Stimulated activated CD4-positive, alpha-beta T cell treated with anti-CD3 and anti-CD28 coated beads, Interleukin-15, amount 100 ng/mL, for 1 hour (primary cell): ENCODE measurements at places on chromosomes 1 and 21.
A peak's percentile ranks its signal among the peaks of the same experiment; 100 is the strongest.

- no peak for DNase-seq
Measured at GRCh38 chr1:78833491-78833890, 173.0 kb downstream of the ADGRL4 start.

DNA sequence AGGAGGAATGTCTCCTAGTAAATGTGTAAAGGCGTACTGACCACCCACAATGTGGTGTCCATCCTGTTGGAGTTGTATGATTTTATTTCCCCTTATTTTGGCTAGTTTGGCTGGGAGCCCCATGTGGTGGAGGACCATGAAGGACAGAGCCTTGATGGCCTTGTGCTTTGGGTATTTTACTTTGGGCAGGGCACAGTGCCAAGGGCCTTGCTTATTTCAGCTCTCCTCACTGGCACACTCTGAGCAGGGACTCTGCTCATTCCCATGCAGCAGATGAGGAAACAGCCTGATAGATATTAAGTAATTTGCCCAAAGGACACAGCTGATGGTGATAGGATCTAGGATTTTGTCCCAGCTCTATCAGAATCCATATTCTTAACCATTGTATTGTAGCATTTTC lies 50.2 kb downstream of the SMYD2 start:
- DNase-seq: no peak

DNA sequence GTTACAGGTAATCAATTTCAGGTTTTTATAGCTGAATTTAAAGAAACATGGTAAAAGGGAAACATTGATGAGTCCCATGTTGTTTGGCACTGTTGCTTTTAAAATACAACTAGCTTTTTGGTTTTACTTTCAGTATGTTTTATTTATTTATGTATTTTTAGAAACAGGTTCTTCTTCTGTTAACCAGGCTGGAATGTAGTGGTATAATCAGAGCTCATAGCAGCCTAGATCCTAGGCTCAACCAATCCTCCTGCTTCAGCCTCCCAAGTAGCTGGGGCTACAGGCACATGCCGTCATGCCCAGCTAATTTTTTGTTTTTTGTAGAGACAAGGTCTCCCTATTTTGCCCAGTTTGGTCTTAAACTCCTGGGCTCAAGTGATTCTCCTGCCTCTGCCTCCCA lies 50.4 kb downstream of the CTTNBP2NL start:
- no peak for DNase-seq

- DNase-seq: no peak
Measured at GRCh38 chr1:184219414-184219813, 167.4 kb upstream of the C1orf21 start.

DNA sequence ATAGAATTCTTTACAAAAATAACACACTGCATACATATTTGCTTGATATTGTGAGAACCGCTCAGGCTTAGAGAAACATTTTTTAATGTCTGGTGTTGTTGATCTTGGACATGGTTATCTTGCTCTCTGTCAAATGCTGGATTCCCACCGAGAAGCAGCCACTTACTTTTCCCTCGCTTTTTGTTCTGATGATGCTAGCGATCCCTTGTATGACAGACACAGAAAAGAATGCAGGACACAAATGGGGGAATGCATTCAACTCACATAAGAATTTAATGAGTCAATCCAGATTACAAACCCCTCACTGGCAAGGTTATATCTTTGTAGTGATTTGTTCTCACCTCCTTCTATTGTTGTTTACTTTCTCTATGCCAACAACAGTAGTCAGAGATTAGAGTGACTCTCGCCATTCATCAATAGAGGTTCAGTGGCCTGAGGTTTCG lies 76.8 kb upstream of the AKT3 start:
- no peak for DNase-seq

- no peak for DNase-seq
Measured at GRCh38 chr1:52080014-52080415, 23.9 kb downstream of the BTF3L4 start.

GRCh38 chr1:165444897-165445370 lies at the start of gene RXRG:
Gene RXRG, minus strand, starts transcription at chr1:165445126. Its CDS starts 233 bp downstream, at chr1:165444893.
- peak; percentile 8 for DNase-seq

GRCh38 chr1:177278626-177279390 lies 108.0 kb downstream of the BRINP2 start:
- no peak for DNase-seq

DNA sequence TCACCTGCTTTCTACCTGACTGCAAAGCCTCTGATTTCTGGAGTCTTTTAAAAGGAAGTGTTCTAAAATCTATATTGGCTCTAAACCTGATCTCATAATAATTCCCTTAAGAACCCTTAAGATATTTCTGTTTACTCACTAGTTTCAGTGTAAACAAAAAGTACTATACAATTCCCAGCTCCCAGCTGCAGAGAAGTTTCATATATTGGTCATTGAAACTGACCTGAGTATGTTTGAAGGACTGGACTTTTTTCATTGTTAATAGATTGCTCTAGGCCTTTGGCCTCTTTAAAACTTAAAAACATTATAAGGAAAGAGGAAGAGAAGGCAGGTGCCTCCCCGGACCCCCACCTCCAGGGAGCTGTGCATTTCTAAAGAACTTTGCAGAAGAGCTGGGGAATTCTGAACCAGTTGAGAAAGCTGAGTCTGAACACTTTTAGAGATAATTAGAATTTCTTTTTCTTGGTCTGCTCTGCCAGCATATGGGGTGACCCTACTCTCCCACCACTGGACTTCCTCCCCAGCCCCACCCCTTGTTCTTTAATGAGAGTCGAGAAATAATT lies 23.7 kb downstream of the CLIC6 start:
- no peak for DNase-seq

- no peak for DNase-seq
Measured at GRCh38 chr1:169812131-169812530, 17.4 kb upstream of the METTL18 start.

DNA sequence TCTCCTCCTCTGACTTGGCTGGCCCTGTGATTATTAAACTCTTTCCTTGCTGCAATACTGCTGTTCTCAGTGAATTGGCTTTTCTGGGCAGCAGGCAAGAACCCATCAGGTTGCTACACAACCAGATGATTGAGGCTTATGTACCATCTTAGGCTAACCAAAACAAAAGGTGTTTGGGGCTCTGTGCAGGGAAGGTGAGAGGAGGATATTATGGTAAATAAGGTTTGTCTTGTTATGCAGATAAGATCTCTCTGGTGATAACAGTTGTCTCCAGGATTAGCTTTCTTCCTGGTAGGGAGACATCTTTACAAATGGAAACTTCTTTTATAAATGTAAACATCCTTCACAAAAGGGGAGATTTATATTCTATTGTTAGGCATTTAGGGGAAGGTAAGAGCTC lies 44.5 kb upstream of the GORAB start:
- no peak for DNase-seq

- no peak for DNase-seq
Measured at GRCh38 chr1:11422686-11423085, 56.3 kb upstream of the DISP3 start.

- no peak for DNase-seq
Measured at GRCh38 chr1:167708940-167709389, 12.8 kb upstream of the MPZL1 start.

DNA sequence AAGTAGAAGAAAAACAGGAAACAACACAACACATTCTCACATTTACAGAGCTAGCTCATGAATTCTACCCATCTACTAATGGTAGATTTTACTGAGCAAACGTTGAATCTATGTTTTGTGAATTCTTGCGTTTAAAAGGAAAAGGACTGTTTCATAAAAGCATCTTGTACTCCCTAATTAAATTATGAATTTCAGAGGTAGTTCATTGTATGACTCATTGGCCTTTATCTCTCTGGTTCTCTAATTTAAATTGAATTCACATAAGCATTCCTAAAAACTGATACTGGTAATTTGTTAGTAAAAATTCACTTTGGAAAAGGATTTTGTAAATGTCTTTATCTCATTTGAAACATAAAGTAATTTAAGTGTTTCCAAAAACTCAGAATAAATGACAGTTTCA lies 687.3 kb downstream of the BRINP3 start:
- no peak for DNase-seq

GRCh38 chr1:101267082-101267481 lies 30.3 kb downstream of the S1PR1 start:
- DNase-seq: no peak

DNA sequence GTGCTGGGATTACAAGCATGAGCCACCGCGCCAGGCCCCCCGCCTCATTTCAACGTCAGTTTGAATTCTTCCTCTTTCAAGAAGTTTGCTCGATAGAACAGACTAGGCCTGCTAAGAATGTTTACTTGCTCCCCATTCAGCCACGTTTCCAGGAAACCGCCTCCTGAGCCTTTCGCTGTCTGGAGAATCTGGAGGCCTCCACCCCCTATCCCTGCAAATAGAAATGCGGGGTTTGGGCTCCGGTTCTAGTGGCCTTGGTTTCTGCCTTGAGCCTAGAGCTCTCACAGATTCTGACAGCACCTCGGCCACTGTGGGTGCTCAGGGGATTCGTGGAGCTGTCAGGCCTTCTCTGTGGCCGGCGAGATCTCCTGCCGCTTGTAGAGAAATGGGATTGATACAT lies 84.3 kb downstream of the UBIAD1 start:
- DNase-seq: no peak

- DNase-seq: no peak
Measured at GRCh38 chr1:53554592-53555305, 95.5 kb downstream of the DMRTB1 start.

- DNase-seq: no peak
Measured at GRCh38 chr1:245788886-245789285, 634.1 kb downstream of the KIF26B start.

GRCh38 chr1:33374336-33375105 lies 53.6 kb upstream of the A3GALT2 start:
- DNase-seq: no peak

- no peak for DNase-seq
Measured at GRCh38 chr1:5477716-5478115, 514.5 kb downstream of the NPHP4 start.

DNA sequence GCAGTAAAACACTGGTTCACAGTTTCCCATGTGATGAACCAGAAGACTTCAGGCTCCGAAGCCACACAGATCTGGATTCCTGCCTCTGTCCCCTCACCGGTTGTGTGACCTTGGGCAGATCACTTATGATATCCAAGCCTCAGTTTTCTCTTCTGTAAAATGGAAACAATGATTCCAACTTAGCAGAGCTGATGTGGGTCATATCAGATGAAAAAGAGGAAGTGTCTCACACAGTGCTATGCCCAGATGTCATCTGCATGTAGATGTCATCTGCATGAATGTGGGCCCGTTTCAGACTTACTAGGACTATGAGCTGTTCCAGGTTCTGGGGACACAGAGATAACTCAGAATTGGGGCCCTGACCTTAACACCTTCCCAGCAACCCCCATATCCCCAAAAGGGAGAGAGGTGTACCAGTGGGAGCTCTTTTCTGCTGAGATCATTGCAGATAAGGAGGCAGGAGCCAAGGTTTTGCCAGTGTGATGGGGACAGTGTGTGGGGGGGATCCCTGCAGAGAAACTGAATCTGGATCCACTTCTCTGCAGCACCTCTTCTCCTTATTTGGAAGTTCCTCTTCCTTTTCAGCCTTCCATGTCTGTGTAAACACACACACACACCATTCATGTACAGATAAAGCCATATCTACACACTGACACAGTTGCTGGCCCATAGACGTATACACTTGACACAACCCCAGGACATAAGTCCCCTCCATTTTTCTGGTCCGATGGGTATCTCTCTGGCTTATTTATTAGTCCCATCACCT lies 5.0 kb upstream of the ADGRB2 start:
- DNase-seq: no peak

GRCh38 chr21:43865540-43866259 lies 677 bp downstream of the AGPAT3 start:
- peak; percentile 39 for DNase-seq

- DNase-seq: no peak
Measured at GRCh38 chr21:34857122-34857713, 188.4 kb downstream of the CLIC6 start.

DNA sequence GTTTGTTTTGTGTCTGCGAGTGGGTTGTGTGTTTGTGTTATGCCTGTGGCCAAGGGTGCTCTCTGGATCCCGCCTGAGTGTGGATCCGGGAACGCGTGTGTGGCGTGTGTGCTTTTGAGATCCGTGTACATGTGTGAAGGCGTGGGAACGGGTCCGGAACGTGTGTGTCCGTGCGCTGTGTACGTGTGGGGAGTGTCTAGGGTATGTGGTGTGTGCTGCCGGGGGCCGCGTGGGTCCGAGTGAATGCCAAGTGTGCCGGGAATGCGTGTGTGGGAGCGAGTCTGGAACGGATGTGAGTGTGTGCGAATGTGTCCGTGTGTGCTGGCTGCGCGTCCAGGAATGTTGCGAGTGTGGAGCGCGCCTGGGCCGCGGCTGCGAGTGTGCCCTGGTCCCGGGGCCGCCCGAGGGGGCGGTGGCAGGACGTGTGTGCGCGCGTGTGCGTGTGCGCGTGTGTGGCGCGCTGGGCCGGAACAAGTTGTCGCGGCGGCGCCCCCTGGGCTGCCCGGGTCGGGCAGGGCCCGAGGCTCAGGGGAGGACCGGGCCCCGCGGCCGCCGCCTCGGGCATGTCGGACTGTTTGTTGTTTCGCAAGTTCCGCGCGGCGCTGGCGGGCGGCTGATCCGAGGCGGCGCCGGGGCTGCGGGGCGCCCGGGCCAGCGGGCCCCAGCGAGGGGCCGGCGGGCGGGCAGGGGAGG lies 953 bp downstream of the PTPRU start:
- no peak for DNase-seq

DNA sequence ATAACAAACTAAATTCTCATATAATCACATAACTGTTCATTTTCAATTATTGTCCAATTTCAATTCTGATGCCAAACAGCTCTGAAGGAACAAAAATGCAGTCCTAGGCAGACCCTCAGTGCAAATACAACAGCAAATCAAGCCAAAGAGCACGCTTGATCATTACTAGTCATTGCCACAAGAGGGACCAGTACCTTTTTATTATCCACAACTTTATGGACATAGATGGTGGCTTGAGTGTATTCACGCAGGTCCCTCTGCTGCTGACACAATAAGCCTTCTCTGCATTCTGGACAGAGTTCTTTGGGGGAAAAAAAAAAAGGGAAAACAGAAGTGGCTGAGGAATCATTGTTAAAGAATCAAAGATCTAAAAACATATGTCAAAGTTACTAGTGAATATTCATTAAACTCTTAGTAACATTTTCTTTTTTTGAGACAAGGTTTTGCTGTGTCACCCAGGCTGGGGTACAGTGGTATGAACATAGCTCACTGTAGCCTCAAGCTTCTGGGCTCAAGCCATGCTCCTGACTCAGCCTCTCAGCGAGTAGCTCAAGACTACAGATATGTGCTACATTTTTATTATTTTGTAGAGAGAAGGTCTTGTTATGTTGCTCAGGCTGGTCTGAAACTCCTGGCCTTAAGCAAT lies 34.3 kb upstream of the RAP1GAP start:
- no peak for DNase-seq

DNA sequence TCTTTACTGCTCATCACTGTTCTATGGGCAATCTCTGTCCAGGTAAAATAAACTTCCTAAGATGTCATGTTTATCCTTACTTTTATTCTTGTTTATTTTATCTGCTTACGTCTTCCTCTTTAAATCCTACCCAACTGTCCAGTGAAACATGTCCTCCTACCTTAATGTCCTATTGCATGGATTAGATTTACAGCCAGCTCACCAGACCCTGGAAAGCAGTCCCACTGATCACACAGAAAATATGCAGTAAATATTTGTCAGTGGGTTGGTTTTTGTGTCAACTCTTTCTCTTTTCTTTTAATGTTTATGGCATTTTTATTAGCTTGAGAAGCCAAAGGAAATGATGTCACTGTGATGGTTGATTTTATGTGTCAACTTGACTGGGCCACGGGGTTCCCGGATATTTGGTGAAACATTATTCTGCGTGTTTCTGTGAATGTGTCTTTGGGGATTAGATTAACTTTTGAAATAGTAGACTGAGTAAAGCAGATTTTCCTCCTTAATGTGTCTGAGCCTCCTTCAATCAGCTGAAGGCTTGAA lies 258.3 kb downstream of the SRGAP2C start:
- DNase-seq: no peak

- DNase-seq: no peak
Measured at GRCh38 chr1:236685917-236686814, at the start of gene ACTN2. Gene ACTN2, plus strand, starts transcription at chr1:236686499. Its CDS starts 175 bp downstream, at chr1:236686674.
